ENCODE measurements at places on chromosomes 16 and 17.

- no peak for DNase-seq
Measured at GRCh38 chr17:18933102-18934058, 18.6 kb upstream of the SLC5A10 start.

GRCh38 chr17:30290696-30291542, 825 bp downstream of the BLMH start:
- DNase-seq, result peak; percentile 46

GRCh38 chr16:2778630-2778958, 1.5 kb upstream of the ELOB start:
- no peak for DNase-seq

GRCh38 chr16:46632778-46633733, 11.9 kb upstream of the SHCBP1 start:
- DNase-seq, result no peak

DNA sequence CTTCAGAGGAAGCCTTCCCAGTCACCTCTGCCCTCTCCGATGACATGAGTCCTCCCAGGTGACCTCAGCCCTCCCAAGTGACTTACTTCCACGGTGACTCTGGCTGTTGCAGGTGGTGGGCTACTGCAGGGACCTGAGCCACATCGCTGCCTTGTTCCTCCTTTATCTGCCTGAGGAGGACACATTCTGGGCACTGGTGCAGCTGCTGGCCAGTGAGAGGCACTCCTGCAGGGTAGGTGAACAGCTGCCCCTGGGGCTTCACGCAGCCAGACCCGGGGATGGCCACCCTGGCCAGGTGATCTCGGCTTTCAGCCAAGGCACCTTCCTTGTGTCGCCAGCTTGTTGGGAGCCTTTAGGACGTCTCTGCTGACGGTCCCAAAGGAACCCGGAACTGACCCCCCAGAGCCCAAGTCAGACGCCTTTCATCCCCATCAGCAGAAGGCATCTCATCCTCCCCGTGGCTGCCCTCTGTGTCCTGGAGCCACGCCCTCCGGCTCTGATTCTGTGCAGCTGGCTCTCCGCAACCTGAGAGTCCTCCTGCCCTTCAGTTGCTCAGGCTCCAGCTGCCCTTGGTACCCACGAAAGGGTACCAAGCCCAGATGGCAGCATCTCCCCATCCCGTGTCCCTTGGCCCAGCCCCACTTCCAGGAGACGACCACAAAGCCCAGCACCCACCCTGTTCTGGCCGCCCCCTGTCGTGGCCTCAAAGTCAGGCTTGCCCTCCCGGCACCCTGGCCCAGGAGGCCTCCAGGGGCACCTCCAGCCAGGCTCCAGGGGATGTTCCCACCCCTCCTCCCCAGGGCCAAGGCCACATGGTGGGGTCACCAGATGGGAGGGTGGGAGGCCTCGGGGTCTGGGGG, 81.7 kb downstream of the GOSR1 start:
- no peak for DNase-seq

GRCh38 chr16:86375851-86376250, 134.5 kb upstream of the FOXF1 start:
- no peak for DNase-seq

DNA sequence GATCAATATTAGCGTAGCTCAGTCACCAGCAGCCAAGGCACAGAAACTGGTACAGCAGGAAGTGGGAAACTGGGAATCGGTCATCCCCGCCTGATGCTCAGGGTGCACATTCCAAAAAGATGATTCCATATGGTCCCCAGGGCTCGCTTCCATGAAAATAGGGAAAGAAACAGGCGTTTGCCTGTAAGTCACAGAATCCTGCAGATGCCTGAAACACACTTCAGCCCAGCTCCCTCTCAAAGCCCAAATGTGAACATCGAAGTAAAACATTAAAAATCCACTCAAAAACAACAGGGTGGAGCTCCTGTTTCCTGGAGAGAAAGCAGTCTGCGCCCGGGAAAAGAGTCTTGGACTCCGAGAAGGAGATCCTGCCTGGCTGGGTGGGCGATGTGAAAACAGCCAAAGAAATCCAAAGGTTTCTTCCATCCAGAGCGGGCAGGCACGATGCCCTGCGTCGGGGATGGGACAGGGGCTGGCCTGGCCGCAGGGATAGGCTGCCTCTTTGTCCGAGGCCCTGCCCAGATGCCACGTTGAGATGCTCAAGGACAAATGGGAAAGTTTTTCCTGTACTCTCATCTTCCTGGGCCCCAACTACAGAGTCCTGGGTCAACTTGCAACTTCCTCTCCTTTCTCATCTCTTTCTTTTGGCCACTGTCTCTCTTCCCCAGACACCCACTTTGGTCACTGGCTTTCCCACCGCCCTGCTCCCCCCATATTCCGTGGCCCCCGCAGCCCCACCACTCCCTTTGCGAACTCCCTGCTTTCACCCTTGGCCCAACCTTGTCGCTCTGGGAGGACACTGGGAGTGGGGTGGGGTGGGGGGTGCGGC, 743 bp downstream of the WIPI1 start:
- no peak for DNase-seq

DNA sequence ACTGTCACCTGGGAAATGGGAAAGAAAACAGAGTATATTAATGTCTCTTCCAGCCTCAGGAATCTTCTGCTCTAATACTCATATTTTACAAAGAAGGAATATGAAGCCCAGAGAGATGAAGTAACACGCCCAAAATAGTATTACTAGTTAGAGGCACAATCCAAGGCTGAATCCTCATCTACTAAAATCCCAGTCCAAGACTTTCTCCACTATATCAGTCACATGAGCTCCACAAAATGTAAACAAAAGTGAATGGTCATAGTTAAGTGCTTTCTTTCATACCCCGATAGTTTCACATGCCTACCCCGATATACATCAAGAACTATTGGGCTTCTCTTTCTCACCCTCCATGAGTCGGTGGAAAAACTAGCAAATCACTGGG, 965 bp downstream of the INTS2 start:
- no peak for DNase-seq

DNA sequence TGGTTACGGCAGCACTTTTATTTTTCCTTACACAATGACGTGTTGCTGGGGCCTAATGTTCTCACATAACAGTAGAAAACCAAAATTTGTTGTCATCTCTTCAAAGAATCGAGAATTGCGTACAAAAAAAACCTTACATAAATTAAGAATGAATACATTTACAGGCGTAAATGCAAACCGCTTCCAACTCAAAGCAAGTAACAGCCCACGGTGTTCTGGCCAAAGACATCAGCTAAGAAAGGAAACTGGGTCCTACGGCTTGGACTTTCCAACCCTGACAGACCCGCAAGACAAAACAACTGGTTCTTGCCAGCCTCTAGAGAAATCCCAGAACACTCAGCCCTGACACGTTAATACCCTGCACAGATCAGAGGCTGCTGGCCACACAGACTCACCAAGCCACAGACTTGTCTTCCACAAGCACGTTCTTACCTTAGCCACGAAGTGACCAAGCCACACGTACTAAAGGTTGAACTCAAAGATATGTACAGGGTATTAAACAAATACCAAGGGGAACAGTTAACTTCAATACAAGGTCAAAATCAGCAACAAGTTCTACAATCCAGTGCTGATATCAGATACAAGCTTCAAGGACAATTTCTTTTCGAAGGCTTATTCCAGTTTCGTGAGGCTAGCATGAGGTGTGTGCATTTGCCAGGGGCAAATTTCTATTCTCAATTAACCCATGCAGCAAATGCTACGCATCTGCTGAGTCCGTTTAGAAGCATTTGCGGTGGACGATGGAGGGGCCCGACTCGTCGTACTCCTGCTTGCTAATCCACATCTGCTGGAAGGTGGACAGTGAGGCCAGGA, 2.4 kb downstream of the ACTG1 start:
- no peak for DNase-seq
